ENCODE measurements at places on chromosomes 12 and 14. TPM values are rescaled to one million over a fixed set of nuclear protein-coding genes. Genes with fewer than 3 reads are reported as not detected.

DNA sequence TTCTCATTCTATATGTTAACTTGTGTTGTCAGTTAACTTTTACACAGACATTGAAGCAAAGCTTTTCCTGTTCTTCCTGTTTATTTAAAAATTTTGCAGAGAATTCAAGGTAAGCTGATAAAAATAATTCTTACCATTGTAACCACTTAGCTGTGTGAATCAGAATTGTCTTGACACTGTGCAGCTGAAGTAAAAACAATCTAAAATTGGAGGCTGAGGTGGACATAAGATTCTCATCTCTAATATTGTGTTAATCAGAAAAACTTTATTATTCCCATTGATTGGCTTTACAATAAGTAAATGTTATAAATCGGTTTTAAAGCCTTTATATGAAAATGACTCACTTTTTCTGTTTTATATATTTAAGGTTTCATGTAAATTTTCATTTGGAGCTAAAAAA, 240.3 kb upstream of the PLEKHG7 start:
- no peak for DNase-seq

DNA sequence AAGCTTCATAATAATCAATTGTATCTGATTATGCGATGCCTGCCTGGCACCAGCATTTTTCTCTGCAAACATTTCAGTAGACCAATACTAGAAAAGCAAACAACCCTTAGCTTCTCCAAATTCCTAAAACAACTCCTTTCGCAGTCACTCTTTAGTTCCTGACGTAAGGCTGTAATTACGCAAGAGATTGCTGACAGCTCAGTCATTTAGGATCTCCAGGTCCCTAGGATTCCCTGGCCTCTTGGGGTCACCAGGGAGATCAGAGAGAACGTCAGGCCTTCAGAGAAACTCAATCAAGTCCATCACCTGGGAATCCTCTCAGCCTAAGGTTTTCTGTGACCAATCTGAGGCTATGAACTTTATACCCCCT, 390.6 kb downstream of the PAWR start:
- DNase-seq, result no peak

DNA sequence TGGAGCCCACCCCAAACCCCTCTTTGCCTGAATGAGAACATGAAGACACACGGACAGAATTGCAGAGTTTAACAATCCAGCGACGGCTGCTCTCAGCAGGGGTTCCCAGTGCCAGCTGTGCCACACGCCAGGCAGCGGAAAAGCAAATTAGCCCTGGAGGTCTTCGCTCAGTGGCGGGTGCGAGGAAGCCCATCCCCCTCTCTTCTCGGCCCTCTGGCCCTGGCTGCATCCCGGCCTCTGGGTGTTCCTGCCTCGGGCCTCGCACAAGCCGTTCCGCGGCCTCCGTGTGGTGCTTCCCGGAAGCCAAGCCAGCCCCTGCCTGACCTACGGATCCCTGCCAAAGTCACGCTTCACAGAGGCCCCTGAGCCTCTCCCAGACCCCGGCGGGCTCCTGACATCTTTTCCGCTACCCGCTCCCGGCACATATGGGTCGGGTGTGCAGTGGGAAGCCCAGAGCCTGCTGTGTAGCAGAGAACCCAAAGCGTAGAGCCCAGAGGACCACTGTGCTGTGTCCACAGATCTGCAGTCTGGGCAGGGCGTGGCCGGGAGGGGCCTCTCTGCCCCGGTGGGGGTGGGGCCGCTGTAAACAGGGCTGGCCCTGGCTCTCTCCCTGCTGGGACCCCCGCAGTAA, 70.7 kb upstream of the GALNT9 start:
- DNase-seq, result no peak

DNA sequence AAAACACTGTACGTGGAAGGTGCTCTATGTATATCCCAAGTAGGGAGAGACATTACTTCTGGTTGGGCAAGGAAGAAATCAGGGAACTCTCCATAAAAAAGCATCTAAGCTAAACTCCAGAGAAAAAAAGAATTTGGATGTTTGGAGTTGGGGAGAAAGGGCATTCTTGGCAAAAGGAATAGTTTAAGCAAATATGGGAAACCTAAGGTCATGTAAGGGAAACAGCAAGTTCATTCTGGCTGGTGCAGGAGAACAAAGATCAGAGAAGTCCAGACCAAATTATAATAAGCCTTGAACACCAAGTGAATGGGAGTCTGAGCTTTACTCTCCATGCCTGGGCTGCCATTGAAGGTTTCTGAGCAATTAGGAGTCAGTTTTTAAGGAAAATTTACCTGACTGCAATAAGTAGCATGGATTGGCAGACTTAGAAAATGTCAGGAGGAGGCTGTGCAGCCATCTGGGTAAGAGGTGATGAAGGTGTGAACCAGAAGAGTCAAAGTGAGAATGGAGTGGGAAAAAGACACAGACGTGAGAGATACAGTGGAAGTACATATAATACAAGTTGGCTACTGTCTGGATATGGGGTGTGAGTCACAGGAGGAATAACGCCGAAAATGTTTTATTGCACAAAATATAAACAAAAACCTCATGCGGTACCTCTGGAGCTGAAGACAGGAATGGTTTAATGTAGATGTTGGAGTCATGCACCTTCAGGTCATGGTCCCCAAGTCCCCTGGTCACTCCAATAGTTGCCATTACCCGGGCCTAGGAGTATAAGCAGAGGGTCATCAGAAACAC, 222.6 kb downstream of the MON2 start:
- no peak for DNase-seq

DNA sequence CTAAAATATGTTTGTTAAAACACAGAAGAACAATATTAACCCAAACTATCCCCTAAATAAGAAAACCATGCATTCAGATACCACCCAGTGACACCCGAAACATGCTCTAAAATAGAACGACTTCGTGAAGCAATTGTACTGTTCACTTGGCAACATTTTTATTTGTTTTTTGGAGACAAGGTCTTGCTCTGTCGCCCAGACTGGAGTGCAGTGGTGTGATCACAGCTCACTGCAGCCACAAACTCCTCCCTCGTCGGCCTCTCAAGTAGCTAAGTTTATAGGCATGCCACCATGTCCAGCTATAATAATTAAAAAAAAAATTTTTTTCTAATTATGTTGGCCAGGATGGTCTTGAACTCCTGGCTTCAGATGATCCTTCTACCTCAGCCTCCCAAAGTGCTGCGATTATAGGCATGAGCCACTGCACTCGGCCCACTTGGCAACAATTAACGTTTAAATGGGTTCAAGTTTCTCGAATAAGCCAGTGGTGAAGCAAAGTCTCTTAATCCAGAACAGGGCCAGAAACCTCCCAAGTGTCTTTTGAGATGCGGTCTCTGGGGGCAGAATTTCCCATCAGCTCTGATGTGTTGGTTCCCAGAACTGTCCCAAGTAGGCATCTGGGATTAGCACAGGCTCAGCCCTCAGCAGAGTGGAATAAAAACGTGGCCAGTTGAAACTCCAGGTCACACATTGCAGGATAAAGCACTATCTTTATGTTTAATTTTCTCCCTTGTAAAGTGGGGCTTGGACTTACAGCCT, 74.5 kb downstream of the TMCC3 start:
- DNase-seq, result no peak

- DNase-seq, result no peak
These were observed 17.6 kb upstream of the PEX5 start for GRCh38 chr12:7171854-7172253.

DNA sequence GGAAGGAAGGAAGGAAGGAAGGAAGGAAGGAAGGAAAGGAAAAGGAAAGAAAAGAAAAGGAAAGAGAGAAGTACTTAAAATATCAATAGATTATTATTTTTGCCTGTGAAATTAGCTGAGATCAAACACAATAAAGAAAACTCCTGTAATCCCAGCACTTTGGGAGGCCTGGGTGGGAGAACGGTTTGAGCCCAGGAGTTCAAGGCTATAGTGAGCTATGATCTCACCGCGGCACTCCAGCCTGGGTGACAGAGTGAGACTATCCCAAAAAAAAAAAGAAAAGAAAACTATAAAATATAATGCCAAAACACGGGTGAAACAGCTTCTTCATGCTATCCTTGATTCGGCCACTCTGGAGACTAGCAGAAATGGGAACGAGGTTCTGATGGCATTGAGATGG, 26.2 kb upstream of the CKAP4 start:
- DNase-seq, result no peak

GRCh38 chr14:84208451-84208850, 1321.5 kb upstream of the FLRT2 start:
- DNase-seq, result no peak

DNA sequence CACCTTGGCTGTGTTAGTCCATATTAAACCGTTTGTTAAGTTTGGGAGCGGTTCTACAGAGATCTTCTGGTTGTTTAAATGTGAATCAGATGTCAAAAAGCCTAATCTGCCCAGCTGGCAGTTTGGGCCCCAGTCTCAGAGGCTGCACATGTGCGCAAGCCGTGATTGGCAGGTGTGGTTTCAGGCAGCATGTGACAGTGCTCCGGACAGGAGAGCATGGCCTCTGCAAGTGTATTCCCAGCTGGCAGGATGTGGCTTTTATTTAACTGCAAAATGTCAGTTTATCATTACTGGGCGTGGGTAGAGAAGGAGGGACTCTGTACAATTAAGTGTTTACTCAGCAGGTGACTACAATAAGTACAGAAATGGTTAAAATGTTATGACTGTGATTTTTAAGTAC, 77.5 kb downstream of the PELI2 start:
- DNase-seq, result no peak

- DNase-seq, result no peak
These were observed 234.3 kb upstream of the DIO2 start for GRCh38 chr14:80445605-80446004.

- no peak for DNase-seq
These were observed 5.7 kb upstream of the KRT5 start for GRCh38 chr12:52525661-52526499.

- no peak for DNase-seq
These were observed 75.2 kb upstream of the DNM1L start for GRCh38 chr12:32603858-32604257.

- DNase-seq, result no peak
These were observed 133.1 kb downstream of the SLC38A1 start for GRCh38 chr12:46135750-46136149.

GRCh38 chr14:48111151-48111550, 435.7 kb upstream of the MDGA2 start:
- DNase-seq, result no peak

DNA sequence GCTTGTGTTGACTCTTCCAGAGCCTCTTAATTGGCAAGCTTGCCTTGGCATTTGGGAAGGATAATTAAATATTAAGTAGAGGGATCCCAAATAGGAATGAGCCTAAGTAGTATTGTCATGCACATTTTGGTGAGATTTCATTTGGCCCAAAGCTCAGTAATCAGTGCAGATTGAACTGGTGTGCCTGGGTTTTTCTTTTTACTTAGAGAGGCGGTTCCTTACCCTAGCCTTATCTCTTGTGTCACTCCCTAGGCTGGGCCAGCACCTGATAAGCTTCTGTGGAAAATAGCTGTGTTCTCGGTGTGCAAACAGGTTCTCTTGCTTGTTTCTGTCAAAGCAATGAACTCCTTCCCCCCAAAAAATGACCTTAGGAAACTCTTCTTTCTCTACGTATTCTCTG, 9.3 kb upstream of the B4GALNT3 start:
- no peak for DNase-seq

DNA sequence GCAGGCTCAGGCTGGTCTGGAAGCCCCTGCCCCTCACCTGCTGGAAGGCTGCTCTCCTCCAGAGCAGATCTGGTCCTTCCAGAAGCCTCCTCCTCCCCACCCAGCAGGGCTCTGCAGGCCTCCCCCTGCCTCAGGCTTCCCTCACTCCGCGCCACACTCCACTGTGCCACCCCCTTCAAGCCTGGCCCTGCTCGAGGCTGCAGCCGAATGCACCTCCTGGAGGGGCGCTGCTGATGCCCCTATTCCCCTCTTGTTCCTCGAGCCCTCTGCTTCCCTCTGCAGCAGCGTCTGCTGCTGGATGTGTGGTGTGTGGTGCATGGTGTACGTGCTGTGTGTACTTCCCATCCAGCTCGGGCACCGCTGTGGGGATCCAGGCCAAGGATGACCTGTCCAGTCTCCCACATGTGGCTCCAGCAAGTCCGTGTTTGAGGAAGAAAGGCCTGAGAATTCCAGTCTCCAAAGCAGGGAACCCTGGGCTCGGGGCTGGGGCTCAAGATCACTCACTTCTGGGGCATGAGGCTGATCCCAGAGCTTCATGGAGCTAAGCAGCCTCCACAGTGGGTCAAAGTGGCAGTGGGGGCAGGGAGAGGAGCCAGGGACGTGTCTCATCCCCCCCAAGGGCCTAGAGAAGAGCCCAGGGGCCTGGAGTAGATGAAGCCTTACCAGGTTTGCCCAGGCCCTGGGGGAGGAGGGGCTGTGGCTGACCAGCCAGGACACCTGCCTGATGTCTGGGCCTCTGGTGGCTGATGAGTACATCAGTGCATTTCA, 136.0 kb upstream of the C14orf180 start:
- peak; percentile 58 for DNase-seq

GRCh38 chr12:101407049-101407435, 530 bp downstream of the ARL1 start:
- DNase-seq, result no peak

DNA sequence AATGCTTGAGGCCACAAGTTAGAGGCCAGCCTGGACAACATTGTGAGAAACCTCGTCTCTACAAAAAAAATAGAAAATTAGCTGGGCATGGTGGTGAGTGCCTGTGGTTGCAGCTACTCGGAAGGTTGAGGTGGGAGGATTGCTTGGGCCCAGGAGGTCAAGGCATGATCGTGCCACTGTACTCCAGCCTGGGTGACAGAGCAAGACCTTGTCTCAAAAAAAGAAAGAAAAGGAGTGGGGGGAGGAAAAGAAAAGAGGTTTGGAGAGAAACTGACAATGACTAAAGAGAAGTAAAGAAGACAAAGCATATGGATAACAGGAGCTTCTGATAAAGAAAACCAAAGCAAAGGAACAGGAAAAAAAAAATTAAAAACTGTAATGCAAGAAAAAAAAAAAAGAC, 37.4 kb upstream of the SELPLG start:
- no peak for DNase-seq

DNA sequence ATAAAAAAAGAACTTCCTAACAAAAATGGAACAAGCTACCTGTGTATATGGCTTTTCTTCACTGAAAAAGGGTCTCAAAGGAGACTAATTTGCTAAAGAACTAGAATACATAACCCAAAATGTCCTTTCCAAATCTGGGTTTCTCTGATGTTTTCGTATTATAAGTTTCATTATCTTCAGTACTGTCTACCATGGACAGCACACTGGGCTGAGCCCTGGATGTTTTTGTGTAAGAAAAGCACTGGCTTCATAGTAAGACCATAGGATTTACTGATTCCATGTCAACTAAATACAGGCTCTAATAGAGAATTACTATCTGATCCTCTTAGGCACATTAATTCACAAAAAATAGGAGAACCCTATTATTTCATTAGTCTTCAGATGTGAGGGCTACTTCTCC, 94.3 kb upstream of the GPHB5 start:
- DNase-seq, result no peak

GRCh38 chr14:94679937-94680861, 68.0 kb downstream of the SERPINA3 start:
- DNase-seq, result no peak

PMEL gene
- total RNA-seq, result 1.5 TPM

PCBP2 gene
- total RNA-seq, result 539 TPM

TPH2 gene
- 0.61 TPM for total RNA-seq

TBX3 gene
- total RNA-seq, result 29.5 TPM

CCDC175 gene
- not detected for total RNA-seq

DCTN2 gene
- 145 TPM for total RNA-seq

CLEC2A gene
- not detected for total RNA-seq

ASIC1 gene
- total RNA-seq, result 1.4 TPM
